ENCODE measurements at places on chromosomes 5 and 9.

- no peaks in the 10 kb centered on the region for H3K4me1 ChIP-seq
- no peaks in the 10 kb centered on the region for H3K27me3 ChIP-seq
- no peaks in the 10 kb centered on the region for H3K36me3 ChIP-seq
- no peak for DNase-seq
- no peak overlapping the region for H3K4me3 ChIP-seq
- no peak overlapping the region for H3K27ac ChIP-seq
Measured at GRCh38 chr5:57695179-57695578, 212.6 kb upstream of the ACTBL2 start.

GRCh38 chr5:14469551-14470377, 111.8 kb upstream of the OTULINL start:
- no peak overlapping the region for H3K27ac ChIP-seq
- no peak overlapping the region for H3K4me3 ChIP-seq
- no peaks in the 10 kb centered on the region for H3K36me3 ChIP-seq
- H3K4me1 ChIP-seq: no peaks in the 10 kb centered on the region
- no peak for DNase-seq
- H3K27me3 ChIP-seq: no peaks in the 10 kb centered on the region

DNA sequence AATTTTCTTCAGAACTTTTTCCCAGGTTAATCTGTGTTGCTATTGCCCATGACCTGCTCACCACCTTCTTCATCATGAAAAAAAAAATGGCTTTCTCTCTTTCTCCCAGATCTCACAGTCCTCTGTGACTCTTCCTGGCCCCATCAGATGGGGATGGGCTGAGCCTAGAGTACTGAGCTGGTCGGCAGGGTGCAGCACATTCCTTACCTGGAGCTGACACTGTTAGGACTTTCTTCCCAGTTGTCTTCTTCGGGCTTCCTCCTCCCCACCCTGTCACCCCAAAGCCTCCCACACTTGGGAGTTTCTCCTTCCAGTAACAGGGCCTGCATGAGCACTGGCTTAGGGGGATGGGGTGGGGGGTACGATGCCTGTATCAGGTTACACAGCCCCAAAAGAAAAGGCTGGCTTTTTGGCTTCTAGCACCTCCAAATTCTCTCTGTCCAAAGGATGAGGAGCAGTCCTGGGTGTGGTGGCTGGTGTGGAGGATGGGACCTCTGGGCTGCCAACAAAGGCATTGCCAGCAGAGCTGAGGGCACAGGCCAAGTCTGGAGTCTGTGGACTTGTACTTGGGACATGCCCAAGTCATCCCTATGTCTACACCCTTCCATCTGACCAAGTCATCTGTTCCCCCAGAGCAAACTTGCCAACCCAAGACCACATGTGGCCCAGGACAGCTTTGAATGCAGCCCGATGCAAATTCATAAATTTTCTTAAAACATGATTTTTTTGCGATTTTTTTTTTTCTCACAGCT, 68.0 kb upstream of the HSPA9 start:
- H3K4me3 ChIP-seq: no peak overlapping the region
- no peaks in the 10 kb centered on the region for H3K4me1 ChIP-seq
- H3K27ac ChIP-seq: no peak overlapping the region
- H3K27me3 ChIP-seq: peaks cover 76% of the 10 kb centered on the region
- DNase-seq: no peak
- H3K36me3 ChIP-seq: no peaks in the 10 kb centered on the region

DNA sequence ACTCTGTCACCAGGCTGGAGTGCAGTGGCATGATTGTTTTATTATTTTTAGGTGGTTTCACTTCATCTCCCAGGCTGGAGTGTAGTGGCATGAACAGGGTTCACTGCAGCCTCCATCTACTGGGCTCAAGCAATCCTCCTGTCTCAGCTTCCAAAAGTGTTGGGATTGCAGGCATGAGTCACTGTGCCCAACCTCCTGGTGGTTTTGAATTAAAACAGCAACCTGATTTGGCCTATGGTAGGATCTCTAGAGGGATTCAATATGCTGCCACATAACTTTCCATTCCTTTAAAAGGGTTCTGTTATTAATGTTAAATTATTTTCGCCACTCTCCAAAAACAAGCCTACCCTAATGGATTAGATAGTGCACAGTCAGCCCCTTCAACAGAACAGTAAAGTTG, 9.9 kb upstream of the HSPA4 start:
- no peaks in the 10 kb centered on the region for H3K36me3 ChIP-seq
- DNase-seq: no peak
- no peaks in the 10 kb centered on the region for H3K27me3 ChIP-seq
- no peak overlapping the region for H3K4me3 ChIP-seq

- no peak for DNase-seq
- H3K36me3 ChIP-seq: no peaks in the 10 kb centered on the region
- H3K4me1 ChIP-seq: no peaks in the 10 kb centered on the region
- no peak overlapping the region for H3K27ac ChIP-seq
- peaks cover 2% of the 10 kb centered on the region for H3K27me3 ChIP-seq
Measured at GRCh38 chr5:111735583-111736270, 21.3 kb downstream of the NREP start.

- no peak overlapping the region for H3K27ac ChIP-seq
- no peak for DNase-seq
- peaks cover 97% of the 10 kb centered on the region for H3K4me1 ChIP-seq
- no peaks in the 10 kb centered on the region for H3K27me3 ChIP-seq
- peaks cover 37% of the 10 kb centered on the region for H3K36me3 ChIP-seq
- peak overlapping the region; percentile 42 for H3K4me3 ChIP-seq
Measured at GRCh38 chr9:120918931-120919842, 7.4 kb downstream of the TRAF1 start.

Data from CD8-positive, alpha-beta memory T cell (primary cell).